ENCODE measurements at places on chromosomes 5 and 9.

- DNase-seq = no peak
Observed at GRCh38 chr5:74402553-74402952, 238.0 kb downstream of the ENC1 start.

- DNase-seq = no peak
Observed at GRCh38 chr9:122865300-122865699, 36.9 kb upstream of the PDCL start.

- DNase-seq = no peak
Observed at GRCh38 chr9:105930011-105930627, 235.8 kb downstream of the TMEM38B start.

DNA sequence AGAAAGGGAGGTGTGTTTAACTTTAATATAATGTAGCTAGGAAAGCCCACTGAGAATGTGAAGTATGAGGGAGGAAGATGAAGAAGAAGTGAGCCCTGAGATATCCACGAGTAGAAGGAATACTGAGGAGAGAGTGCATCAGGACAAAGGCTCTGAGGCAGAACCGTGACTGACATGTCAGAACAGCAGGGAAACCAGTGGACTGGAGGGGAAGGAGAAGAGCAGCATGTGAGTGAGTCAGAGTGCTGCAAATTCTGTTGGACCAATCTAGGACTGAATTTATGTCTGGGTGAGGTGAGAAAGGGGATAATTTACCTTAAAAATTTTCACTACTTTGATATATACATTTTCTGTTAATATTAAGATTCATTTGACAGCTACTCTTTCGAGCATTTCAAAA, 110.3 kb downstream of the ST8SIA4 start:
- DNase-seq = no peak

DNA sequence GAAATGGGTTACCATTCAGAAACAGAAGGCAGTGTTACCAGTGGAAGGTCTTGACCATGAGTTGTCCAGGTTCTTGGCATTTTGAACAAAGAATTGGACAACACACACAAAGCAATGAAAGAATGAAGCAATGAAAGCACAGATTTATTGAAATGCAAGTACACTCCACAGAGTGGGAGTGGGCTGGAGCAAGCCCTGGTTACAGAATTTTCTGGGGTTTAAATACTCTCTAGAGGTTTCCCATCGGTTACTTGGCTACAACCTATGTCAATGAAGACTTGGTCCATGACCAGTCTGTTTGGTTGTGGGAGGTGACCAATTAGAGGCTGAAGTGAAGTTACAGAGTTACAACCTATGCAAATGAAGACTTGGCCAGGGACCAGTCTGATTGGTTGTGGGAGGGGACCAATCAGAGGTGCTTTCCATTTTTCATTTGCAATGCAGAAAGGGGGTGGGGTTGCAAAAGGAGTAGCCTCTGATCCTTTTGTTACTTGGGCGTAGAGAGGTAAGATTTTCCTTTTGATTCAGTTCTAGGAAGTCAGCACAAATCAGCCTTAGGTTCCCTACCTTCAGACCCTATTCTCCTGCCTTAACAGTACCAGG, 71.7 kb upstream of the SPRY4 start:
- no peak for DNase-seq

DNA sequence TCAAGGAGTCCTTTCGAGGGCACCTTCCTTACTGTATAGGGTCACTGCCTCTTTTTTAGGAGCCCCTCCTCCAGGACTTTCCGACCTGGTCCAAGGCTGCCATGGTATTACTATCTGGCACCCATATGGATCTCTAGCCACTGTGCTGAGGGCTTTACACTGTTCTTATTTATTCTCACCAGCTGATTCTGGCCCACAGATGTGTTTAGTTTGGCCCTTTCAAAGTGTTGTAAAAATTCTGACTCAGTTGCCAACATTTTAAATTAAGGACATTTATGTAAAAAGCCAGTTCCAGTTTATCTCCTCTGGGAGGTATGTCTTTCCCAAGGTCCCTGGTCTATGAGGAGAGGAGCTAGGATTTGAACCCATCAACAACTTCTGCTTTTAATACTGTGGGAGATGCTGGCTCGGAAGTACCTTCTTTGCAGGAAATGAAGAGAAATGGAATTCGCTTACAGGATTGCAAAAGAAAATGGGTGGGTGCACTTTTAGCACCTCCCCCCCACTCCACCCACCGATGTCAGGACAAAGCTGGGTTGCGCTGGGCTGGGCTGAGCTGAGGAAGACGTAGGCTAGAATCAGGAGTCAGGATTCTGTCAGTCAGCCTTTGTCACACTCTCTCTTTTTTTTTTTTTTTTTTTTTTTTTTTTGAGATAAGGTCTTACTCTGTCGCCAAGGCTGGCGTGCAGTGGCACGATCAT, 7.8 kb downstream of the JADE2 start:
- DNase-seq = no peak

- peak; percentile 27 for DNase-seq
Observed at GRCh38 chr9:81621785-81622259, 67.5 kb downstream of the TLE1 start.

DNA sequence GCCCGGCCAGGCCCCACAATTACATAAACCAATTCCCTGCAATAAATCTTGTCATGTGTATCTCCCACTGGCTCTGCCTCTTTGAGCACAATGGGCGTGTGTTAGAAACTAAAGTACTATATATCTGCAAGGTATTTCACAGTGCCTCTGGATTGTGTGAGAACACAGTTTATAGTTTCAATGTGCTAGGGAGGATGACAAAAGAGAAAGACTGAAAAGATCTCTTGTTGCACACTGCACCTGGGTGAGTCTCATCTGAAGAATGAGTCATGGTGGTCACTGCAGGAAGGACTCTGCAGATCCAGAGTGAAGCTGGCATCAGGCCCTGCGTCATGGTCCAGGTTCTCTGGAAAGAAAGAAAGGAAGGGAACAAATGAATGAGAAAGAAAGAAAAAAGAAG, 20.7 kb upstream of the CTSV start:
- no peak for DNase-seq

DNA sequence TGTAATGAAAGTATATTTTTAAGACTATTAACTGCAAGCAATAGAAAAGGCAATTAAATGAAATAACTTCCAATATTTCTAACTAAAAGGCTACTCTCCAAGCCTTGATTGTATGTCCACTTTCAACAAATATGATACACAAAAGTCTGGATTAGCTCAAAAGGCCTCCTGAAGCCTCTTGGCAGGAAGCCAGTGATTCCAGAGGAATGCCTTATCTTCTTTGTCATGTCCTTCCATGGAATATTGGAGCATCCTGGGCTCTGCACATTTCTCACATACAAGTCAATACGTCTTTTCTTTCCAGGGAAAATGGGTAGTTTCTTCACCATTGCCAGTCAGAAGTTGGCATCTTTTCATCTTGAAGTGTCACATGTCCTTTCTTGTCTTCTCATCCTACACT, 357.8 kb downstream of the KDM4C start:
- DNase-seq = no peak

DNA sequence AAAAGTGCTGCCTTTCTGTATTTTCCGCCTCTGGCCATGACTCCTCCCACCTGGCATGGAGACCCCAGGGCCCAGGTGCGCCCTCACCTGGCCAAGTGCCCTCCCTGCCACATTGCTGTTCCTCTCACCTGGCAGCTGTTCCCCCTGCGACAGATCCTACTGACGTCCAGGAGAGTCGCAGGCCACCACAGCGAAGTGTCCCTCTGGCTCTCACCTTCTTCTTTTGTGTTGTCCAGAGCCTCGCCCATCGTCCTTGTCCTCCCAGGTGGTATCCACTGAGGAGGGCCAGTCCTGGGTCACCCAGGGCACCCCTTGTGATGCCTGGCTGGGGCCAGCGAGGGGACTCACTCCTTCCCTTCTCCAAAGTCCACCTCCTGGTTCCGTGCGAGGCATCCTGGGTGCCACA, 2.6 kb downstream of the NKD2 start:
- DNase-seq = no peak

- DNase-seq = no peak
Observed at GRCh38 chr9:106920701-106921283, 57.8 kb downstream of the ZNF462 start.

- no peak for DNase-seq
Observed at GRCh38 chr5:62143268-62144229, 162.5 kb upstream of the KIF2A start.

GRCh38 chr5:39459071-39459470, 34.3 kb upstream of the DAB2 start:
- no peak for DNase-seq

- DNase-seq = no peak
Observed at GRCh38 chr5:170442391-170442790, 53.2 kb upstream of the KCNMB1 start.

- DNase-seq = peak; percentile 2
Observed at GRCh38 chr5:149961957-149962409, 1.4 kb downstream of the SLC26A2 start.

- no peak for DNase-seq
Observed at GRCh38 chr5:122772446-122772845, 2.4 kb upstream of the SNX2 start.

DNA sequence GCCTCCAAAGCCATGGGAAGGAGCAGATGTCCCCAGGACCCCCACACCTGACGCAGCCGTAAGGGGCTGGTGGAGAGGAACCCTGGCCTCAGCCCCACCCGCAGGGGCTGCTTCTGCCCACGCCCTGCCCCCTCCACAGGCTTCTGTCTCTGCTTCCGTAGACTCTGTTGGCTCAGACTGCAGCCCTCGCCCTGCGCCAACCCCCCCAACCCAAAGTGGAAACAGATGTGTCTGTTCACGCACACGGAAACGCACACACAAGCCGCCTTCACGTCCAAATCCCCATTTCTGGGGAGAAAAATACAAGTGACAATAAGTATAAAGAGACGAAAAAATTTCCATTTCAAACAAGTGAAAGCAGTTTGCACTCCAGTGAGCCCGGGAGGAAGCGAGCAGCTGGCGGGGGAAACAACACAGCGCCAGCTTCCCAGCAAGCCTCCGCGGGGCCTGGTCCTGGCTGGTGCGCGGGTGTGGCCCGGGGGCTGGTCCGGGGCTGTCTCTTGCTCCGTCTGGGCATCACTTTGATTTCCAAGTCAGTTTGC, 32.6 kb upstream of the RXRA start:
- no peak for DNase-seq

DNA sequence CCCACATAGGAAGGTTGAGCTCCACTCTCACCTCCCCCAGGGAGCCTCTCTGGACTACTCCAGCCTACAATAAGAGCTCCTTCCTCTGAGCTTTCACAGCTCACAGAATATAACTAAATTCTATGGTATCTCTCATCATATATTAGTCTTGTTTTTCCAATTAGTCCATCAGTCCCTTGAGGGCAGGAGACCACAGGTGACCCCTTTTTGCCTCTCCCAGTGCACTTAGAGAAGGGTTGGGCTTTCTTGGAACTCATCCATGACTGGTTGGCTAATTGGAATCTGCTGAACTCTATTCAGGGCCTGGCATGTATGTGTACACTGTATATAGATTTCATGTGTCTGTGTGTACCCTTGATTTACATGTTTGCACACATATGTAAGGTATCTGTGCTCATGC, 50.4 kb upstream of the ARAP3 start:
- DNase-seq = no peak

- no peak for DNase-seq
Observed at GRCh38 chr5:123928401-123928800, 416.4 kb downstream of the CSNK1G3 start.

- no peak for DNase-seq
Observed at GRCh38 chr9:85163415-85163814, 493.9 kb downstream of the NTRK2 start.

- no peak for DNase-seq
Observed at GRCh38 chr5:160903551-160903950, 51.5 kb upstream of the ATP10B start.

DNA sequence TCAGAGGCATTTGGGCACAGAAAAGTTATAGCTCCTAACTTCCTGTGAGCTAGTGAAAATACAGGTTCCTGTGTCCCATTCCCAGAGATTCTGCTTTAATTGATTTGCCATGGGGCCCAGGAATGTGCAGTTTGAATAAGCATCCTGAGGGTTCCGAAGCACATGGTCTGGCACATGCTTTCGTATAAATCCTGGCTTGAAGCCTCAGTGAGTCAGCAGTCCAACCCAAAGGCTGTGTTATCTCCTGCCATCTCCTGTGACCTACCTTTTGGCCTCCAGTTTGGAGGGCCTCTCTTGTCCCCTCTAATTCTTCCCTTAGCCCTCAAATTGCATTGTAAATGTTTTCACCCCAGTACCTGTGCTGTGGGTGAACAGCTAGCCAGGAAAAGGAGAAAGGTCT, 183.8 kb downstream of the NR3C1 start:
- no peak for DNase-seq

DNA sequence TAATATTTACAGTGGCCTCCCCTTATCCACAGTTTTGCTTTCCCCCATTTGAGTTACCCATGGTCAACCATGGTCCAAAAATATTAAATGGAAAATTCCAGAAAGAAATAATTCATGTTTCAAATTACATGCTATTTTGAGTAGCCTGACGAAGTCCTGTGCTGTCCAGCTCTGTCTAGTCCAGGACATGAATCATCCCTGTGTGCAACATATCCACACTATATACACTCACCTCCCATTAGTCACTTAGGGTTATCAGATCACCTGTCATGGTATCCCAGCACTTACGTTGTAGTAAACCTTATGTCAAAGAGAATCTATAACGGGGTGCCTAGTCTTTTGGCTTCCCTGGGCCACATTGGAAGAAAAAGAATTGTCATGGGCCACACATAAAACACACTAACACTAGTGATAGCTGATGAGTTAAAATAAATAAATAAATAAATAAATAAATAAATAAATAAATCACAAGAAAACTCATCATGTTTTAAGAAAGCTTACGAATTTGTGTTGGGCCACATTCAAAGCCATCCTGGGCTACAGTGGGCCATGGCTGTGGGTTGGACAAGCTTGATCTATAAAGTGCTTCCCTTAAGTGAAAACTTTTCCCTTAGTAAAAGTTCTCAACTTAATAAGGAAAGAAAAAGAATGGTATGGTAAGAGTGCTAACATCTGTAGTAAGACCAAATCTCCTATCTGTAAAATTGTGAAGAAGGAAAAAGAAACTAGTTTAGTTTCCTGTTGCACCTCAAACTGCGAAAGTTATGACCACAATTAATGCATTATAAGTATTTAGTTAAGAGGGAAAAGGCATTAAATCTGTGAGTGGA, 15.9 kb upstream of the OMD start:
- DNase-seq = no peak

DNA sequence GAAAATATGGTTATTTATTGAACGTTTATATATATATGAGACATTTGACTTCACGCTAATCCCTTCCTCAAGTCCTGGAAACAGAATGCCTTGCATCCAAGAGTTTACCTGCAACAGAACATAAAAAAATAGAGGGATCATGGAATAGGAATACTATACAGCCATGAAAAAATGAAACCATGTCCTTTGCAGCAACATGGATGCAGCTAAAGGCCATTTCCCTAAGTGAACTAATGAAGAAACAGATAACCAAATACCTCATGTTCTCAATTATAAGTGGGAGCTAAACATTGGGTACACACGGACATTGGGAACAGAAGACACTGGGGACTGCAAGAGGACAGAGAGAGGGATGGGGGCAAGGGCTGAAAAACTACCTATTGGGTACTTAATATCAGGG, 13.0 kb downstream of the BAAT start:
- DNase-seq = no peak

Measured in NCI-H2081 treated with DMSO at 0.1 percent for 48 hours (cell line).